Fibroblast of skin of right biceps (primary cell): ENCODE measurements at places on chromosomes 13 and 19.

- DNase-seq, result no peak
Measured at GRCh38 chr19:53947624-53948023, 15.1 kb upstream of the CACNG8 start.

DNA sequence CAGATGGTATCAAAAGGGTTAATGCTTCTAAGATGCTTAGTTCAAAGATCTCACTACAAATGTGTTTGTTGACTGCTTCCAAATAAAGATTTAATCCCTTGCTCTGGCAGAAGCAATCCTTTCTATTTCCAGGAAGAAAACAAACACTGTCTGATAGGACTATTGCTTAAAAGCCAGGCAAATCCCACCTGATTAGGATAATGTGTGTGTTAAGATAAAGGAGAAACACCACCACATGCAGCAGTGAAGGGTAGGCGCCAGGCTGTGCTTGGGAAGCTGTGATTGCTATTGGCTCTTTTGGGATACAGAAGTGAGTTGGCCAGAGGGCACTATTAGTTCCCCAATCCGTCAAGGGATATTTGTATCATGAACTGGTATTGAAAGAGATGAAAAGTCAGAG lies 62.8 kb upstream of the LRCH1 start:
- DNase-seq, result no peak

DNA sequence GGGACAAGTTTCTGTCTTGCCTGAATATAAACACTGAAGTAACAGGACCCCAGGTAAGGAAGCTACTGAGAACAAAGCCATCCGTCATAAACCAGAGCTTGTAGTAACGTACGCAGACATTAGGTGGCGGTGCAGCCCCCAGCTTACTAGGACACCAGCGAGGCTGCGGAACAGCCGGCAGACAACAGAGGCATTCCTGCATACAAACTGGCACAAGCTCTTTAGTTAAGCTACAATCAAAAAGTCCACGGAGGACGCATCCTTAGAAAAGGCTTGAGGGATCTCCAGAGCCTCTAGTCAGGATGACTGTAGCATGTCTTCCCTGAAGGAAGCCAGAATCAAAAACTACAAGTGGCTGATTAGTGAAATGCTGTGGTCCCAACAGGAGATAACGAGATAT lies 26.2 kb downstream of the ZNF160 start:
- DNase-seq, result peak; percentile 19

DNA sequence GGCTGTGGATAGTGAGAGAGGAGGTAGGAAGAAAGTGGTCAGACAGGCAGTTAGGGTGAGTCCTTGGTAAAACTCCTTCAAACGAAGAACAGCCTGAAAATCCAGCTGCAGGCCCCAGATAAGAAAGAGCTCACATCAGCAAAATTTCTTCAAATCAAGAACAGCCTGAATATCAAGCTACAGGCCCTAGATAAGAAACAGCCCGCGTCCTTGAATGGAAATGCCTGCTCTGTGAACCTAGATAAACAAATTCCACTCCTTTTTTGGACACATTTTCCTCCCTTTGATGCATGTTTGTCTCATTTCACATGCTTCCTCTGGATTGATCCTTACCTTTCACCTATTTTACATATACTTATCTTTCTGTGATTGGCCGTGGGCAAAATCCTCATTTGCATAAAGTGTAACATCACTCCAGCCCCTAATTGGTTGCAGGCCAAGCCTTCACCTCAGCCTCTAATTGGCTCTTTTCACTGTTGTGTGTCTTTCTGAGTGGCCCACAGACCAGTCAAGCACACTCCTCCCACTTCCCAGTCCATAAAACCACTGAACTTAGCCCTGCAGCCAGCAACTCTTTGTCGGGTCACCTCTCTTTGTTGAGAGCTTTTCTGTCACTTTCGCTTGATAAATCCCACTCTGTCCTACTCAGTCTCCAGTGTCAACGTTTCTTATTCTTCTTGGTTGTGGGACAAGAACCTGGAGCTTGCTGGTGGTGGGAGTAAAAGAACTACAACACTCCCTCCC lies 6.0 kb upstream of the SULT2A1 start:
- no peak for DNase-seq

GRCh38 chr13:50745542-50746115 lies 97.9 kb downstream of the DLEU7 start:
- DNase-seq, result no peak

GRCh38 chr19:14411161-14411937 lies 7.8 kb downstream of the DDX39A start:
- no peak for DNase-seq

DNA sequence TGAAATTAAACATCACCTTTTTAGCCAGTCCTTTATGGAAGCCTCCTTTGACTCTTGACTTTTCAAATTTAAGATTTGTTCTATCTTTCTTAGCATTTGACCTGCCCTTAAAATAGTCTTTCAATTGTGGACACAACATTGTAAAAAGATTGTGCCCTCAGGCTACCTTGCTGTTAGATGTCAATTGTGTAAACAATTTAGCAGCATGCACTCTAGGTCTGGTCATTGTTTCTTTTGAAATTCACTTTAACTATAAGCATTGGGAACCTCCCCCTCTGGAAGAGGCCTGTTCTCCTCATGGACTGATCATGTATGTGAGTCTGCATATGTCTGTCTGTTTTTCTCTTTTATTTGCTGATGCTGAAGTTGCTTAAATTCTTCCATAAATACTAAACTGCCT lies 31.5 kb upstream of the PABPC3 start:
- no peak for DNase-seq

- no peak for DNase-seq
Measured at GRCh38 chr13:101417501-101417900, 1.2 kb upstream of the NALCN start.

GRCh38 chr19:7870571-7871436 lies 3.4 kb downstream of the PRR36 start:
- DNase-seq, result peak; percentile 53

GRCh38 chr13:40016953-40017660 lies 361.6 kb downstream of the COG6 start:
- DNase-seq, result no peak

DNA sequence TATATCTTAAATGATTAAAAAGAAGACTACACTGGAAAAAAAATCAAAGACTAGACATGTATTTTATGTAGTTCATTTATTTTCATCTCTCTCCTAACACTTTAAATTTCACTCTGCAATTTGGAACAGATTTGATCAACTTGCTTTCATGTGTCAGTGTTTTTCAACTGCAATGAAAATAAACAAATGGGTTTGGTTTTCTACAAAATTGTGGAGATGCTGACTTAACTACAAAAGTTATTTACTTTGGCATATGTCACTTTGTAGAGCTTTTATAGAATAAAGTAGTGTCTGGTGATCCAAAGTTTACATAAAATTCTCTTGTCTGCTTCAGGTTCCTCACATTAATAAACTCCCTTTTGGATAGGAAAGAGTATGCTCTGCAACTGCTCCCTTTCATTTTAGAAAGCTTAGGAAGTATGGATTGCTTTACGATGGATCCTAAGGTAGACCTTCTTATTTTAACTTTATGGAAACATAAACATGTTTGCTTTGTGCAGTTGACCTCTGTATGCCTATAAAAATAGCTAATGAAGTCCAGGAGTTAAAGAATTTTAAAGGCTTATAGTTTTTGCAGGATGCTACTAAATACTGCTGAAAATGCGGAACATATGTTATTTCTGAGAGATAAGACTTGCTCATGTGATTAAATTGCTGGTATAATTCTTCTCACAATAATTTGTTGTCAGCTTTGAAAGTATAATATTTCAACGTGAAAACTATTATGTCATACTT lies 815.9 kb downstream of the PCDH9 start:
- DNase-seq, result no peak

- no peak for DNase-seq
Measured at GRCh38 chr13:96299235-96299634, 209.3 kb downstream of the HS6ST3 start.

- DNase-seq, result no peak
Measured at GRCh38 chr19:45484273-45484945, 12.4 kb downstream of the RTN2 start.

GRCh38 chr13:43307921-43308433 lies 284.6 kb downstream of the DNAJC15 start:
- DNase-seq, result peak; percentile 95

- DNase-seq, result no peak
Measured at GRCh38 chr19:5292453-5292821, 48.2 kb downstream of the PTPRS start.

- DNase-seq, result peak; percentile 67
Measured at GRCh38 chr13:21078501-21078900, 17.1 kb upstream of the LATS2 start.

- no peak for DNase-seq
Measured at GRCh38 chr19:12656899-12657571, 9.5 kb downstream of the MAN2B1 start.

DNA sequence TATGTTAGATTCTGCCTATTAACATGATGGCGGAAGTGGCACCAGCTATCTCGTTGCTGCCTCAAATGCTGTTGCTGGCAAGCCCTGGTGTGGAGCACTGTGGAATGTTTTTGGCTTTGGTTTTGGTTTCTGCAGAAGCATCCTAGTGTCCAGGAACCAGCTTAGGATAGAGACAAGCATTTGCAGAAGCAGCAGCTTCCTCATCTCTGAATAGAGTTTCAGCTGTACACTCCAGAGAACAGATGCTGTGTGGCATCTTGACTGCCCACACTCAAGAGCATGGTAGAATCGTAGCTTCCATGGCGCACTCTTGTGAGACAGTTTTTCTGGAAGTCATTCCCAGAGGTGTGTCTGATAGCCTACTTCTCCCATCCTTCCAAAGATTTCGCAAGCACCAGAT lies 145.3 kb upstream of the RXFP2 start:
- DNase-seq, result no peak

- no peak for DNase-seq
Measured at GRCh38 chr13:26449063-26449848, 108.2 kb upstream of the WASF3 start.

GRCh38 chr19:38596057-38596981 lies 21.4 kb downstream of the MAP4K1 start:
- DNase-seq, result peak; percentile 11

- peak; percentile 84 for DNase-seq
Measured at GRCh38 chr13:20566468-20566897, 474 bp upstream of the IFT88 start.

DNA sequence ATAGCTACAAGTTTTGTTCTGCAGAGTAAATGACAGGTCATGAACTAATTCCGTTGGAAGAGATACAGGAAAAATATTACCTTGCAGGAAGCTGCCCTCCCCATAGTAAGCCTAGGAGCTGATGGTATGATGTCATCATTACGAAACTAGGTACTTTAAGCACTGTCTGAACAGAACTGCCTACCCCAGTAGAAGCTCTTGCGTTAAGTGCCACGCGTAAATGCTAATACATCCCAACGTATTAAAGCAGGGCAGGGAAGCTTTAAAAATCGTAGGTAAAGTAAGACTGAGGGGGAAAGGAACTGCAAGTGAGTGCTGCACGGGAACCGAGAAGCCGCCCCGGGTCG lies 572 bp downstream of the UGGT2 start:
- peak; percentile 62 for DNase-seq
